COLO829 (cell line): ENCODE measurements at places on chromosomes 7 and 10.

DNA sequence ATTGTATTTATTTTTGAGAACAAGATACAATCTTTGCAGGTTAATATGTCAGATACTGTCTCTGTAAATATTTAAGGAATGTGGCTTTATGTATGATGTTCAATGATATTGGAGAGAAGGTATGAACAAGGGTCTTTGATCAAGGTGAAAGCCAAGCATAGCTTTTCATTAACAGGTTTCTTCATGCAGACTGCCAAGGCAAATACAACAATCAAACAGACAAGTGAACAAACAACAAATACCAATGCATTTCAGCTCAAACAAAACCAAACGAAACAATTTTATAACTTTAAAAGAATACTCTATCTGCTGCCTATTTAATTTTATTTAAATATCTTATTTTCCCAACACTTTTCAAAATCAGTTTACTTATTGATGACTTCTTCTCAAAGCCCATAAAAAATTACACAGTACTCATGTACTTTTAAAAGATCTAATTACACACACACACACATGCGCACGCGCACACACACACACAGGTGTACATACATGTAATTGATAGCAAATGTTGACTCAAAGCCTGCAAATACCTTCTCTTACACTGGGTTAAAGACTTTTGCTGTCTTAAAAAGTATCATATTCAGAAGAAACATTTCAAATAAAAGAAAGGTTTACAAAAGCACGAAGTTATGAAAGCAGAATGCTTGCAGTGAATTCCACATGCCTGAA lies 201.1 kb upstream of the CCDC6 start:
- DNase-seq = no peak

- DNase-seq = no peak
Observed at GRCh38 chr7:119712886-119713462, 560.0 kb upstream of the KCND2 start.

DNA sequence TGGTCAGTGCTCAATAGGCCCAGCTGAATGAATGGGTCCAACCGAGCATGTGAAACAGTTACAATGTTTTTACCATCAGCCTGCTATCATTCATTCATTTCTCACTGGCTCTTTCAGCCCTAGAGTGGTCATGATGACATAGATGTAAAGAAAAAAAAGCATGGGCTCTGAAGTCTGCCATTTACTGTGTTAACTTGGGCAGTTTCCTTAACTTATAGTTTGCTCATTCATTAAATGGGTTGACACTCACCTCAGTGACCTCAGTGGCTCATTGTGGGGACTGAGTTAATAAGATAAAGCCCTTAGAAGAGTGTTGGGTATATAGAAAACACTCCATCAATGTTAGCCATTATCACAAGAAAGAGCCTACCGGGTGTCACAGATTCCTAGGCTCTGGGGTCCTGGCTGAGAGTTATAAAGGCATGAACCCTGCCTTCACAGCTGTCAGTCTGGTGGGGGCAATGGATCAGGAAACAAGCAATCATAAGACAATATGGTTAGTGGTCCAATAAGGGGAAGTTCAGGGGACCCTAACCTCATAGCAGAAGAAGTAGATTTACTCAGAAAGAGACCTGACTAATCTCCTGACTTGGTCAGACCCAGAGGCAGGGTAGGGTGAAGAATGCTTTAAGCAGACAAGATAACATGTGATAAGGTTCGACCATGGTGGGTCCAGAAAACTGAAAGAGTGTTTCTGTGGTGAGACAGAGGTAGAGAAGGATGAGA lies 29.7 kb upstream of the GPAM start:
- no peak for DNase-seq

- no peak for DNase-seq
Observed at GRCh38 chr7:2116989-2117591, 115.7 kb downstream of the MAD1L1 start.
